ENCODE measurements at places on chromosomes 7 and 10. TPM values are rescaled to one million over a fixed set of nuclear protein-coding genes. Genes with fewer than 3 reads are reported as not detected.

- peak; percentile 13 for DNase-seq
Measured at GRCh38 chr10:15167411-15168290, 842 bp downstream of the NMT2 start.

DNA sequence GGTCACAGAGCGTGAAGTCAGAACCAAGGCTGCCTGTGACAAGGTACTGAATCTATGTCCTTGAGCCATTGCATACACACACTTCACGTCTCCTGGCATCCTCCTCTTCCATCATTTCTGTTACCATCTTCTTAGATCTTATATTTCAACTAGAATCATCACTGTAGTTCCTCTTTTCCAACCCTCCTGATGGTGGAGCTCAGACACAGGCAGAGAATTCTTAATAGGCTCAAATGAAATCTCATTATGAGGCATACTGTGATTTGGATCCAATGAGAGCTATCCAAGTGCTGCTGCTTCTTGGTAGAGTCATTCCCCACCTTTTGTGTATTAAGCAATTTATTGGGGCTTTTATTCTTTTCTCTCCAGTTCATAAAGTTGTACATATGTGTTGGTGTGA, 113.2 kb downstream of the CALCR start:
- DNase-seq: no peak

DNA sequence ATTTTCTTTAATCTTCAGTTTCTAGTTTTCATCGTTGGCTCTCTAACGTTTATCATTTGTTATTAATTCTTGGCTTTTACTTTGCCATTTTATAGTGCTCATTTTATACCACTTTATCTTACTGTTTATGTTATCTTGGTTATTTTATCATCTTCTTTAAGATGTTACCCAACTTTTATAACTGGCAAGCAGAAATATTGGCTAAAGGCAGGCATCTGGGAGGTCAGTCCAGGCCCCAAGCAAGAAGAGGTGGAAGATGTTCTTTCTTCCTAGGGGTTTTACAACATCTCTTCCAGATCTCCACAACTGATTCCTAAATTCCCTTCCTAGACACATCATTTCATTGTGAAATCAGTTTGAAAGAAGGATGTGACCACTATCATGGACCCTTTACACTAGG, 208.1 kb downstream of the AHR start:
- DNase-seq: no peak

GRCh38 chr10:110667620-110668343, 23.6 kb downstream of the RBM20 start:
- no peak for DNase-seq

GRCh38 chr7:121081327-121081936, 92.9 kb downstream of the CPED1 start:
- peak; percentile 30 for DNase-seq

DNA sequence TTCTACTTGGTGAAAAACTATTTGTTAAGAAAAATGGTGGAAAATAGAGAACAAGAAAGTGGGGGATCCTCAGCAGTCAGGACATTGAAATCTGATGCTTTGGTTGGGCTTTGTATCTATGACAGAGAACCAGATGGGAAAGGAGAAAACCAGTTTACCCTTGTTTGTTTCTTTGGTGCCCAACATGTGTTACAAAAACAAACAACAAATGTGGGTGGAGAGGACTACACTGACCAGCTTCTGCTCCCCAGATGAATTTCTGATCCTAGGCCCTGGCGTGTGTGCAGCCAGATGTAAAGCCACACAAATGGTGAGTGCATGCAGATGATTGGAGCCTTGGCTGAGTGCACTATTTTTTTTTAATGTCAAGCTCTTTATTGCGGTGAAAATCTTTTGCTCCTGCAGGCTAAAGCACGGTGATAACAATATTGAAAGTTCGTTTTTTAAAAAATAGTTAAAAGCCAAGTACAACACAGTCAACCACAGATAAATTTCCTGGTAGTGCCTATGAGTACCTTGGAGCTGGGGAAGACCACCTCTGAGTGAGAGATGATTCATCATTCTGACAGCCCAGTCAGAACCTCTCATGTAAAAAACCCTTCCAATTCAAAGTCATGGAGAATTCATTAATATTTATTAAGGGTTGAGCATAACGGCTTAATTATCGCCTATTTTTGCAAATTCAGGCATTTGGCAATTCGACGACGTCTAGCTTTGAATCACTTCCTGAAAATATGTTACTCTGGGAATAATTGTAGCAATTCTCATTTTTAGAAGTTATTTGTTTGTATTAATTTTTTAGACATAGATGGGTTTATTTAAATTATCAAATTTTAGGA, 163.7 kb downstream of the AGMO start:
- no peak for DNase-seq

- DNase-seq: no peak
Measured at GRCh38 chr7:935164-935873, 19.2 kb downstream of the ADAP1 start.

DNA sequence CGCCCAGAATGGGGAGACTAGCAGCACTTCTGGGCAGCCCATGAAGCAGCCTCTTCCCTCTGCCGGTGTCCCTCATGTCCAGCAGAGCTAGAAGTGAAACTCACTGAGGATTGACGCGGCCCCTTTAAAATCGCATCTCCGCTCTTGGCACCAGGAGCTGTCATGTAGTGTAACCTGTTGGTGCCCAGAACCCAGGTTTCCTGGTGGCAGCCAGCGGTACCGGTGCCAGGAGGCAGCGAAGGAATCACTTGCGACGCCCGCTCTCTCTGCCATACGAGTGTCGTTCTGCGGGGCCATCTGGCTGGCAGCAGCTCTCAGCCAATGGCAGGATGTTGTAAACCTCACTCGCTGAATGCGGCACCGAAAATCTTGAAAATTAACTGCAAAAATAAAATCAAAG, 82.7 kb downstream of the CUX1 start:
- DNase-seq: no peak

- DNase-seq: no peak
Measured at GRCh38 chr10:45076891-45077290, 76.2 kb downstream of the ZNF22 start.

GRCh38 chr10:110436554-110437350, 61.0 kb upstream of the DUSP5 start:
- no peak for DNase-seq

DNA sequence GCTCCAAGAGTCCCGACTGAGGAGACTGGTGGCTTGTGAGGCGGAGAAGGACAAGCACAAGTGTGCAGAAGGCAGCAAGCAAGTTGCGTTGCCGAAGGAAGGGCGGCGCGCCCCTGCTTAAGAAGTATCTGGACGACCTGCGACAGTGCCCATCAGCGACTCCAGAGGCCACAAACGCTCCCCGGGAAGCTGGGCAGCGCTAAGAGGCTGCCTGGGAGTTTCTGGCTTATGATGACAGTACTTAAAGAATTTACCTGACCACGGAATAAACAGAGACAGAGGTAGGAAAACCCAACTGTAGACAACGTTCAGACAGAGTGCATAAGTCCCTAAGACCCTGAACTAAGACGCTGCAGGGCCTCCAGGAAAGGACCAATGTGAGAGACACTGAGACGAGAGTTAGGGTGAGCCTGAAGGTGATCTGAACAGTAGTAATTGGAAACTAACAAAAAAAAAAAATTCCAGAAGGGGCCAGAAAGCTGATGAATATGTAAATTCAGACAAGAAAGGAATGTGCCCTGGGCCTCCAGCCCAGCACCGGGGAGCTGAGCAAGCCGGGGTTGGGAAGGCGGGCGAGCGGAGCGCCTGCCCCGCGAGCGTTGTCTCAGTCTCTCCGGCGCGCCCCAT, 1.0 kb downstream of the OSBPL3 start:
- DNase-seq: no peak

DNA sequence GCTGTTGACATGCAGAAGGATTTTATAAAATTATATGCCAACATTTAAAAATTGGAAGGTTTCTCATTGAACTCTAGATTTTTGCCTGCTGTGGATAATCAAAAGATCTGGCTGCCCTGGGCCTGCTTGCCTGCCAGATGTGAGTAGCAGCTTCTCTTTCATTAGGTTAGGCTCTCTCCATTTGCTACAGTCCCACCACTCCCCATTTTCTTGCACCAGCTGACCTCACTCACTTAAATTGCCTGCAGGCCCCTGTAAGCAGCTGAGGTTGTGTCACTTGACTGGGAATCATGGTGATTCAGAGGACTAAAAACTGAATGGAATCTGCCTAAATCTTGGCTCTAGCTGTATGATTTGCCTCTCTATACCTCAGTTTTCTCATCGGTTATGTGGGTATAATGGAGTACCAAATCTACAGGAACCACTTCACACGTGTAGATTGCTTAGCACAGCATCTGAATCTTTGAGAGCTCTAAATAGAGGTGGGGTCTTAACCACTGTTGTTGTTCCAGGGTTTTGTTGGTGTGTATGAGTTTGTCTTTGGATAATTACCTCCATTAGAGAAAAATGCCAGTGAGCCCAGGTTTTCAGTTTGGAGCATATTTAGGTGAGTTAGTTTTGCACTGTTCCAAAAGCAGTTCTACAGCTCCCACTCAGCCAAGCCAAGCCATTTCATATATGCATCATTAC, 18.6 kb upstream of the RAPGEF5 start:
- no peak for DNase-seq

DNA sequence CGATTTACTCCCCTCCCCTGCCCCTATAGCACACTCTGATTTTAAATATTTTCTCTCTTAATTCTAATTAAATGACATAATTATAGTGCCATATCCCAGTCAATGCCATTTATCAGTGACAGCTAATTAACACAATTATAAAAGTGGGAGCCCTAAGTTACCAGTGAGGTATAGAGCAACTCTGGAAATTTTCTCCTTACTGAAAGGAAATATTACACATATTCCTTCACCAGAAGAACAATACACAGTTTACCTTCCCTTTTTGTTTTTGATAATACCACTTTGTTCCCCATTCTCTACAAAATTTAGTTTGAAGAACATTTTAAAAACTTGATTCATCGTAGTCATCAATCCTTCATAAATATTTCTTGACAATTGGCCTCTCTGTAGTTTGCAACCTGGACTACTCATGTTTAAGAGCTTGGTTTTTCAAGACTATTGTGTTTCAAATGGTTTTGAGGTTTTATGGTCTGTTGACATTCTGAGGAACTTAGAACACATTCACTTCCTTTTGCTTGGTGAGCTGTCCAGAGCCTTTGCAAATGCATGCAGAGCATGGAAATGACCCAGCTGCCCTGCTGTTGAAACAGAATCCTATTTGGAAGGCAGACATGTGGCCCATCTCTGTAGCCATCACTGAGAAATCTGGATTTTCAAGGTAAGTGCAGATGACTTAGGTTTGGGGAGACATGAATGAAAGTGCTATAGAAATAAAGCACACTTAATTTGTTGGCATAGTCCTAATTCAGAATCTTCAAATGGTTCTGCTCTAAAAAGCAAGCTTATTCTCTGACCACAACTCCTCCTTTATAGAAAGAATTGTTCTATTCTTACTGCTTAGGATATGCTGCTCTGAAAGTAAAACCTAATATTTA, at the start of gene GPR141:
TSS of gene GPR141 (plus strand) at position 521 of the 875 bp plus-strand sequence. CDS start 56,628 bp downstream, outside the sequence.
- no peak for DNase-seq

- no peak for DNase-seq
Measured at GRCh38 chr10:86314616-86315548, 51.7 kb downstream of the GRID1 start.

GRCh38 chr7:128266529-128266882, 25.4 kb downstream of the LEP start:
- DNase-seq: no peak

- no peak for DNase-seq
Measured at GRCh38 chr7:51280156-51280555, 36.5 kb downstream of the COBL start.

DNA sequence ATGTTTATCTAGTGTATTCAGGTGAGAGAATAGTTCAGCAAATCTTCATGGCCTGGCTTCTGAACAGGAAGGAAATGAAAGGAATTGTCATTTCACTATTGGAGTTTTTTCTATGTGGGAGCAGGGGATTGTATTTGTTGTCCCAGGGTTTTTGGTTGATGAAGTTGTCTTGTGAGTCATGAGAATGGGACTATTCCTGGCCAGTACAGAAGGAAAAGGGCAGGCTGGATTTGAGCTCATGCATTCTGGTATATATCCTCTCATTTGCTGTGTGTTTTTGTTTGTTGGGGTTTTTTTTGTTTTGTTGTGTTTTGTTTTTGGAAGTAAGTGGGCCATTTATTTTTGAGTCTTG, 101.2 kb upstream of the MKLN1 start:
- DNase-seq: no peak

DNA sequence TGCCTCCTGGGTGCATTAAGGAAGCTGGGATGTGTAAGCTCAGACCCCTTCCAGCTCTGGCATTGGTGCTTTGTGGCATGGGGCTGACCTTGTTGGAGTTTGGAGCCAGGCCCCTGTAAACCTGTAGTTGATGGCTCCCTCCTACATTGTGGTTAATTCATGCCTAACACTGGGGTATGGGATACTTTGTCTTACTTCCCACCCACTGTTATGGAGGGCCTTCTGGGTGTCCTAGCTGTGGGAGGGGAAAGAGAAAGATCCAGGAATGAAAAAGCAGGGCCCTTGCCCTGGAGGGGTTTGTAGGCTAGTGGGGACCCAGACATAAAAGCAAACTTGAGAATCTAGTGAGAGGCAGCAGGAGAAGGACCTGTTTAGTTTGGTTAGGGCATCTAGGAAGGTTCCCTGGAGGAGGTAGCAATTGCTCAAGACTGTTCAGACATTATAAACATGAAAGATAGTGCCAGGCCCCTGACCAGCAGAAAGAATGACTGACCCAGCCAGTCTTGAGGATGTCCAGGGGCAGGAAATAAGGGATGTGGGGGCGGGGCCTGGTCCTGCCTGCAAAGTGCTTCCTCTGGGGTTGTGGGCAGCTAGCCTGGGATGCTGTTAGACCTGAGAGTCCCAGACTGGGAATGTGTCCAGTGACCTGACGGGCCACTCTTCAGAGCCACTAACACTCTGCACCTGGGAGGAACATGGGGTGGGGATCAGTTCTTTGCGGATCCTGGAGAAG, 6.6 kb downstream of the ADAMTS14 start:
- DNase-seq: no peak

GRCh38 chr7:129610709-129611245, 743 bp upstream of the NRF1 start:
- no peak for DNase-seq

- DNase-seq: no peak
Measured at GRCh38 chr10:107094824-107095522, 69.5 kb downstream of the SORCS1 start.

DNA sequence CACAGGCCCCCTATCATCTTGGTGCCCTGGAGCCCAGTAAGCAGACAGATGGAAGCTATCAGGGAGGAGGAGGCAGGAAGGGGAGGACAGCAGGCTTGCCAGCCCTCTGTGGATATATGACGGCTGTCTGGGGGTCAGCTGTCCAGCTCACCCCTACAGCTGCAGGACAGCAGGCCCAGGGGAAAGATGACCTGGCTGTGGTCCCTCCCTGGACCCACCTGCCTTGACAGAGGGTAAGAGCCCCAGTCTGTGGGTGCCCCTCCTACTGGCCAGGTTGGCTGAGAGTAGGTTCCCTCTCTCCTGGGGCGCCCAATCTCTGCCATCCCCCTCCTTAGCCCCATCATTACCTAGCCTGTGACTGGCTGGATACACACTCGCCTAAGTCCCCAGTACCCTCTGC, 62.5 kb downstream of the C10orf143 start:
- no peak for DNase-seq

Gene FKBP6
- not detected for total RNA-seq

Gene GARS1
- 36.9 TPM for total RNA-seq

Gene MUC3A
- 0.22 TPM for total RNA-seq

Gene COL13A1
- total RNA-seq: 1.1 TPM

Gene ARHGEF5
- 11.0 TPM for total RNA-seq

Gene TEX36
- total RNA-seq: not detected

Gene ELN
- 146 TPM for total RNA-seq

Gene NME8
- not detected for total RNA-seq

Gene ACHE
- not detected for total RNA-seq

Data from tibial nerve (tissue), 4 donors.